ENCODE measurements at places on chromosomes 11 and 22.
A peak's percentile ranks its signal among the peaks of the same experiment; 100 is the strongest.

DNA sequence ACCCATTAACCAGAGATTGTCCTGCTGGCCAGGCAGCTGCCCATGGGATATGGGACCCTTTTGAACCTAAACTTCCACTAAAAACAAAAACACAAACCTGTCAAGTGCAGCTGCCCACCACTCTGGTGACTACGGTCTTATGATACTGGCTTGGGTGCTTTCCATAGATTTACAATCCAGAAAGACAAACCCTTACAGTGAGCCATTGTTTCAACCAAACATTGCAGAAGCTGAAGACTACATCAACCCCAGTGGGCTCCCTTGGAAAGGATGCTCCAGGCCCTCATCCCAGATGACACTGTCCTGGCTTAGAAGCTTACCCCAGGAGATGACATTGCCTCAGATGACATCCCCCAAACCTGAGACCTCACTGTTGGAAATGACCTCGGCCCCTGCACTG lies 56.9 kb upstream of the WNT11 start:
- no peak for DNase-seq

GRCh38 chr22:47497666-47498065 lies 735.2 kb downstream of the TBC1D22A start:
- DNase-seq: no peak

- DNase-seq: no peak
Measured at GRCh38 chr11:116072601-116073410, 568.6 kb upstream of the CADM1 start.

GRCh38 chr11:117197006-117197405 lies 2.2 kb upstream of the TAGLN start:
- DNase-seq: no peak

DNA sequence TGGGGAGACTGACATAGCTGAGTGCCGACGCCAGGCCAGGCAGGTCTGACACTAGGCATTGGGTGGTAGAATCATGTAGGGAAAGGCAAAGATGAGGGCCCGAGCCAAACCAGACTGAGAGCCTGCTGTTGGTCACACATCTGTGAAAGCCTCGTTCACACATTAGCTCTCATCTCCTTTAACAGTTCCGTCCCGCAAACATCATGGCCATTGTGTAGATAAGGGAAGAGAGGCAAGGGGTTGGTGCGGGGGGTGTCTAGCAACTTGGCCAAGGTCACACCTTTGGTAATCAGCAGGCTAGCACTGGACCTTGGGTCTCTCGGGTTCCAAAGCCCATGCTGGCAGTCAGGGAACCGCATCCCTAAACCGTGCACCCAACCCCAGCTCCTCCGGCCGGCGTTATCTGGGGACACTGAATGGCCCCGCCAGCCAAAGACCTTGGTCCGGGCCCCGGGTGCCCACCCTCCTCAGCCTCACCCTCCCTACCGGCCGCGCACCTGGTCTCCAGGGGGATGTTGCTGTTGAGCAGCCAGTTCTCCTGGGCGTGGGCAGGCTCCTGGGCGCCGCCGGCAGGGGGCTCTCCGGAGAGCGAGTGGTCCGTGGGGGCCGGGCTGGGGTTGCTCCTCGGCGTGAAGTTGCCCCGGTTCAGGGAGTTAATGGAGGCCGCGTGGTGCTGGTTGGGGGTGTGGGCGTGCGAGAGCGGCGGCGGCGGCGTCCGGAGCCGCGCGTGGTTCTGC lies 328.3 kb upstream of the NARS2 start:
- no peak for DNase-seq

DNA sequence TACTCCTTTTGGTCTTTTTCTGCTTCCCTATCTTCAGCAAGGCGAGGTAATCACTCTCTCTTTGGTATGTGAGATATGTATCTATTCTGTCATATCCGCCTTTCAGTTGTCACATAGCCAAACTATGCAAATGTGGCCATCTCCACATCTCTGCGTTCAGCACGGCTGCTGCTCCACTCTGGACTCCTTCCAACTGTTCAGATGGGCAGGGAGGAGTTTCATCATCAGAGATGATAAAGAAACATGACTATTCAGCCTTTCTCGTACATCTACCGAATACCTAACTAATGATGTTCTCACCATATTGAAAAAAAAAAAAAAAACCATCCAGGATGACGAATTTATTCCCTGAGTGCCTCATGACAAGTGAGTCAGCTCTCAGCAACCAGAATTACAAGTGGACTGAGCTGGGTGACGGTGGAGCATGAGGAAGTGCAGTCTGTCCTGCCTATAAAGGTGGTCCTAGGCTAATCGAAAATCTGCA lies 899.6 kb downstream of the OPCML start:
- DNase-seq: peak; percentile 99

DNA sequence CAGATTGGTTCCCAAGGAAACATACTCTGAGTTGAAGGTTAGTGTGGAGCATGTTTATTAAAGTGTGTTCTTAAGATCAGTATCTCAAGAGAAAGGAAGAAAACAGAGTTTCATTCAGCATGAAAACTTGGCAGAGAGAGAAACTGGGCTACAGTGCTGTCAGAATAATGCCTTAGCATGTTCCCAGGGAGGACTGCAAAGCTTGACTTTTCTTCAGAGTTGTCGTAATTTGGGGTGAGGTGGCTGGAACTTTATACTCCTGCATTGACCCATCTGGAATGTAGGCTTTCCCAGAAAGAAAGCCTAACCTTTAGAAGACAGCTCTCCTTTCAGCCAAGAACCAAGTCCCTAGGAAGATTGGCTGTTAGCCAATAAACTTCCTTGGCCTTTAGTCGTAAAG lies 190.8 kb upstream of the CNTN5 start:
- no peak for DNase-seq

DNA sequence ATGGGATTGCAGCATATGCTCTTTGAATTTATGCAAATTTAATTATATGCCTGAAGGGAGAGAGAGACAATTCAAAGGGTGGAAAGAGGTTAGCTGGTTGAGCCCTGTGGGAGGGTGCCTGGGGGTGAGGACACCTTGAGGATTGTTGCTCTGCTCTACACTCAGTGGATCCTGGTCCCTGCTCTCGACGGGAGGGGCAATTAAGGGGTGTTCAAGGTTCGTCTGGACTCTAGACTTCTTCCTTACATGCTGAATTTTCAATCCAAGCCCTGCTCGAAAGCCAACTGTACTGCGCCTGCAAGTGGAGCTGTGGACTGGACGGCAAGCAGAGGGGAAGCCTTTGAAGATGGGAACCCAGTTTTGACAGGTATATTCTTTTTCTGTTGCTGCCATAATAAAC lies 15.5 kb upstream of the OR5M11 start:
- no peak for DNase-seq

DNA sequence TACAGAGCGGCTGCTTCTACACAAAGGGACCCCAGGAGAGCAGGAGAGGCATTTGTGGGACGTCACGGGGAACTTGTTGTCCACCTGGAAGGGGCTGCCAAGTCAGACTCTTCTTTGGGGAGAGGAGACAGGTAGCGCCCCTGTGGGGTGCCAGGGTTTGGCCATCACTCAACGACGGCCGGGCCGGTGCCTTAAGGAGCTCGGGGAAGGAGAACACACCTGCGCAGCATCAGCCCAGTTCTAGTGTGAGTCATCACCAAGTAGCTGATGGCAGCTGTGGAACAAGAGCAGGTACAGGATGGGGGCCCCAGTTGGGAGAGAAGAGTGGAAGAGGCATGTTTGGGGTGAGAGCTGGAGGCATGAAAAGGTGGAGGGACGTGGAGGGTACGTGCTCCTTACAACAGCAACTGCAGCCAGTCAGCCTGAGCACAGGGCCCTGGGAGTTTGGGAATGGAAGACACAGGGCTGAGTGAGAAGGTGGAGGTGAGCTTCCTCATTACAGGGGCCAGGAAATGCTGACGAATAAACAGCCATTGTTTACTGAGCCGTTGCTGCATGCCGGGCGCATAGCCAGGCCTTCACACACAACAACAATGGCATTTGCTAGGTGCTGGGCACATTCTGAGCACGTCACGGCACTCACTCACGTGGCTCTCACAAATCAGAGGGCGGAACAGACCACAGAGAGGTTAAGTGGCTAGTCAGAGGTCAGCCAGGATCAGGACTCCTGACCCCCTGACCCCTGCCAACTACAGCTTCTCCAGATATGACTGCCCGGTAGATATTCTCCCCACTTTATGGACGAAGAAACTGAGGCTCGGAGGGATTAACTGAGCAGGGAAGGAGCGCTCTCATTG lies 29.1 kb upstream of the TP53I11 start:
- no peak for DNase-seq

- DNase-seq: no peak
Measured at GRCh38 chr22:23698094-23698493, 7.3 kb downstream of the RGL4 start.

- peak; percentile 83 for DNase-seq
Measured at GRCh38 chr22:19289475-19290161, 1.9 kb downstream of the CLTCL1 start.

DNA sequence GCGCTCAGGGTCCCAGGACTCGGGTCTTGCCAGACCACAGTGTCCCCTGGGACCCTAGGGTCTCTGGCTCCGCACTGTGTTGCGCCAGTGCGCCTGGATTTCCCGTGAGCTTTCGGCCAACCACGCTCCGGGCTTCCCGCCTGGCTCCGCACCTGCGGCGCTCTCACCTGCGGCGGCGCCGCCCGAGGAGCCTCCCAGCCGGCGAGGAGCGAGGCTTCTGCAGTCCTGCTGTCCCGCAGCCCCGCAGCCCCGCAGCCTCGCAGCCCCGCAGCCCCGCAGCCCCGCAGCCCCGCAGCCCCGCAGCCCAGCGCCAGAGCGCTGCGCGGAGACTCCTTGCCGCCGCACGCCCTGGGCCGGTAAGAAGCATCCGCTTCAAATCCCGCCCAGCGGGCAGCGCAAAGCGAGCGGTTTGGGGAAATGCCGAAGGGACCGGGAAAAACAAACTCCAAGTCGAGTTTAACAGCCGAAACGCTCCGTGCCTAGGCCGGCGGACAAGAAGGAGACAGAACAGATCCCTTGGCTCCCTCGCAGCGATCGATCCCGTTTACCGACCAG lies 939 bp downstream of the ALX4 start:
- no peak for DNase-seq

DNA sequence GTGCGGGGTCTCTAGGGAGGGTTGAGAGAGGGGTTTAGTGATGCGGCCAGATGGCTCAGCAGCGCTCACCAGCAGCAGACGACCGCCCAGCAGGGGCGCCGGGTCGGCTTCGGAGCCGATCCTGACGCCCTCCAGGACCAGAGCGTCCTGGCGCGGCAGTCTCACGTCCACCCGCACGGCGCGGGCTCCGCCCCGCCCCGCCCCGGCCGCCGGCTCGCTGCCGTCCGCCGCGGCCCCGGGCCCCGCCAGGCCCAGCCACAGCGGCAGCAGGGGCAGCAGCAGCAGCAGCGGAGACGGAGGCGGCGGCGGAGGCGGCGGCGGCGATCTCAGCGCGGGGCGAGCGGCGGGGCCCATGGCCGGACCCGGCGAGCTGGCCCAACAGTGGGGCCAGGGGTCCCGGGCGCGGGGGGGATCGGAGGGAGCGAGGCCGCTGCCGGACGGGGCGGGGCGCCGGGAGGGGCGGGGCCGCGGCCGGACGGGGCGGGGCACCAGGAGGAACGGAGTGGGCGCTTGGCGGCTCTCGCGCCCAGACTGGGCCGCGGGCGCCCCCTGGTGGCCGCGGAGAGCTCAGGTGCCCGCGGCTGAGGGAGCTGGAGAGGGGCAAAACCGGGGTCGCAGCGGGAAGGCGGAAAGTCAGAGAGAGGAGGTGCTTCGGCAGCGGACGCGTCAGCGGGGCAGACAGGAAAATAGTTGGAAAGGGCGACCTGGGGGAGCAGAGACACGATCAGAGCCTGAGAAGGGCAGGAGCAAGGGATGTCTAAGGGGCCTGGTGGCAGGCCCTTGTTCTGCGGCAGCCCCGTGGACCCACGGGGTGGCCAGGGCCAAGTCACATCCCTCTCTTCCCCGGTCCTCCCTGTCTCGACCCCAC lies at the start of gene RNF215:
TSS of gene RNF215 (minus strand) at position 452 of the 868 bp plus-strand sequence. CDS start at position 354, 98 bp downstream.
- DNase-seq: peak; percentile 75

DNA sequence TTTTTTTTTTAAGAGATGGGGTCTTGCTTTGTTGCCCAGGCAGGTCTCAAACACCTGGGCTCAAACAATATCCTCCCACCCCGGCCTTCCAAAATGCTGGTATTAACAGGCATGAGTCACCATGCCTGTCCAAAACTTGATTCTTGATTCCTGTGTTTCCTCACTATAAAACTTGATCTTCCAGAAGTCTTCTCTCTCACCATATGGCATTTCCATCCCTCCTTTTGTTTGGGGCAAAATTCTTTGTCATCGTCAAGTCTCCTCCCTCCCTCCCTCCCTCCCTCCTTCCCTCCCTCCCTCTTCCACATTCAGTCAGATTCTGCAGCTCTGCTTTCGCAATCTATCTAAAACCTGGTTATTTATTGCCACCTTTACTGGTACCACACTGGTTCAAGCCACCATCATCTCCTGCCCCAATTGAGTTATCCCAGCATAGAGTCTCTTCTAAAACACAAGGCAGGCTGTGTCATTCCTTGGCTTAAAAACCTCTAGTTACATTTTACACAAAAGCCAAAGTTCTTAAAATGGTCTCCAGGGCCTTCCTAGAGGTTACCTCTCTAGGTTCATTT lies 65.0 kb upstream of the HORMAD2 start:
- peak; percentile 34 for DNase-seq

DNA sequence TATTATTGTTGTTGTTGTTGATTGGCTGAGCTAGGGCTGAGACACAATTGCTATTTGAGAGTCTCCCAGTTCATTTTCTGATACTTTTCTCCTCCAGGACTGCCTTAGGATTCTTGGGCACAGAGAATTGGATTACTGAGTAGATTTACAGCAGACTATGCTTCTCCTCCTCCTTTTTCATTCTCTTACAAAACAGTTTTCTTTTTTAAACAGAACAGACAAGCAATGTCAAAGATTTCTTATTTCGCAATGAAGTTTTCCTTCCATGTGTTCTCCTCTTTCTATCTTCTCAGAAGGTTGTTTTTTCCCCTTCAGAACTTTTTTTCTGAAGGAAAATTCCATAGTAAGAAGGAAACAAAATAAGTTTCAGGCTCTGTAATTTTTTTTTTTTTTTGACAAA lies 19.8 kb upstream of the TIMP3 start:
- no peak for DNase-seq
